Ammon's horn (tissue), 1 donor: ENCODE measurements at places on chromosomes 3 and 15.

GRCh38 chr3:189393598-189393997 lies 221.8 kb downstream of the TPRG1 start:
- DNase-seq: no peak

- DNase-seq: peak; percentile 61
These were observed 170.2 kb upstream of the IL12A start for GRCh38 chr3:159818399-159818798.

DNA sequence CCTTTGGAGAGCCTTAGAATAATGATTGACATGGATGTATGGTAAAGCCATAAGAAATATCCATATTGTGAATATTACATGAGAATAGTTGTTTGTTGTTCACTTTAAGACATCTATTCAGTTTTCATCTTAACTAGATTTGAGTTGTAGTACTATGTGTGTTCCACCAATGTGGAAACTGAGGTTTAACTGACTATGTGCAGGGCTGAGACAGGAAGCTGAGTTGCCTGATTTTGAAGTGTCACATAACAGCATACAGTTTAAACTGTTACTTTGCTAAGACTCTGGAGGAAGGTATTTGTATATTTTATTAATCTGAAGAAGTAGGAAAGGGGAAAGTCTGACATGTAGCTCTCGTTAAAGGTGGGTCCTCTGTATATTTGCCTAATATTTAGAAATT lies 2.1 kb downstream of the ECT2 start:
- DNase-seq: no peak

DNA sequence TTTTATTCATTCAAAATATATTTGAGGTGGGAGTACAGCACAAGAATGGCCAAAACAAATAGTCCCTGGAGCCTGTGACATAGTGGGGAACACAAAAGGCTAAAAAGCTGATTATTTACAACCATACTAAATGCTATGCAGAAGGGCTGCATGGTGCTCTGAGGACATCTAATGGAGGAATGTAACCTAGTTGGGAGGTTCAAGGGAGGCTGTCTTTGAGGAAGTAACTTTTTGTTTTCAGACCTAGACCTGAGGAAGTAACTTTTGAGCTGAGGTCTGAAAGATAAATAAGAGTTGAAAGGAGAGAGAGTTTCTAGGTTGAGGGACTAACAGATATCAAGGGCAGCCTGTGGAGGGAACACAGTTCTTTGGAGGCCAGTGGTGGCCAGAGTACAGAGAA lies 34.8 kb upstream of the RASA2 start:
- DNase-seq: peak; percentile 78

GRCh38 chr3:152454076-152454875 lies 185.5 kb downstream of the MBNL1 start:
- DNase-seq: no peak

GRCh38 chr3:156741935-156742334 lies 67.5 kb downstream of the TIPARP start:
- DNase-seq: no peak

DNA sequence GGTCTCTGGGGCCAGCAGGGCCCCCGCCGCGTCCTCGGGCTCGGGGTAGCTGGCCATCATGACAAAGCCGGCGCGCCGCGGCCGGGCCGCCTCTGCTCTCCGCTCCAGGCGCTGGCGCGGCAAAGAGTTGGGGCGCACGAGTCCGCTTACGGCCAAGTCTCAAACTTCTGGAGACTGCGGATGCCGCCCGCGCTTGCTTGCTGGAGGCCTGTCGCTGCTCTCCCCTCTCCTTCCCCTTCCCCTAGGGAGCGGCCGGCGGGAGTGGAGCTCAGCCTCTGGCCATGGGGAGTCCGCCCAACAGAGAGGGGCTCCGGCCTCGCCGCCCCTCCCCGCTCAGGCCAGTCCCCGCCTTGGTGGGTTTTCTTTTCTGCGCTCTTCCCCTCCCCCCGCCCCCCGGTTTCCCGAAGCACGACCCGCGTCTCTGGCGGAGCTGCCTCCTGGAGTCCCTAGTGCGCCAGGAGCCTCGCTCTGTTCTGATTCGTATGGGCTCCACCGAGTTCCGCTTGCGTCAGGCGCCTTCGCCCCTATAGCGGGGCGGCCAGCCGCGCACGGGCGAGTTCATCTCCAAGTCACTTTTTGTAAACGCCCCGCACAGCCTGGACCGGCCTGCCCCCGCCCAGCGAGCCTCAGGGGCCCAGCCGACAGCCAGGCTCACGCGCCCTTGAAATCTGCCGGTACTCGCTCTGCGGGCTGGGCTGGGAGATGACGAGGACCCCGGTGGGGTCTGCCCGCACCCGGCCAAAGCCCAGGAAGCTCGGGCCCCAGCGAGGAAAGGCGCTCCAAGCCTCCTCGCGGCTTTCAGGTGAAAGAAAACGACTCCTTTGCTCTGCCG lies at the start of the genes FOXL2 and FOXL2NB:
FOXL2 (minus strand) TSS at position 475 of the 832 bp plus-strand sequence; CDS start at position 60, 415 bp downstream.
FOXL2NB (plus strand) TSS at position 555 of the 832 bp plus-strand sequence; CDS start at position 703, 148 bp downstream.
- DNase-seq: no peak

DNA sequence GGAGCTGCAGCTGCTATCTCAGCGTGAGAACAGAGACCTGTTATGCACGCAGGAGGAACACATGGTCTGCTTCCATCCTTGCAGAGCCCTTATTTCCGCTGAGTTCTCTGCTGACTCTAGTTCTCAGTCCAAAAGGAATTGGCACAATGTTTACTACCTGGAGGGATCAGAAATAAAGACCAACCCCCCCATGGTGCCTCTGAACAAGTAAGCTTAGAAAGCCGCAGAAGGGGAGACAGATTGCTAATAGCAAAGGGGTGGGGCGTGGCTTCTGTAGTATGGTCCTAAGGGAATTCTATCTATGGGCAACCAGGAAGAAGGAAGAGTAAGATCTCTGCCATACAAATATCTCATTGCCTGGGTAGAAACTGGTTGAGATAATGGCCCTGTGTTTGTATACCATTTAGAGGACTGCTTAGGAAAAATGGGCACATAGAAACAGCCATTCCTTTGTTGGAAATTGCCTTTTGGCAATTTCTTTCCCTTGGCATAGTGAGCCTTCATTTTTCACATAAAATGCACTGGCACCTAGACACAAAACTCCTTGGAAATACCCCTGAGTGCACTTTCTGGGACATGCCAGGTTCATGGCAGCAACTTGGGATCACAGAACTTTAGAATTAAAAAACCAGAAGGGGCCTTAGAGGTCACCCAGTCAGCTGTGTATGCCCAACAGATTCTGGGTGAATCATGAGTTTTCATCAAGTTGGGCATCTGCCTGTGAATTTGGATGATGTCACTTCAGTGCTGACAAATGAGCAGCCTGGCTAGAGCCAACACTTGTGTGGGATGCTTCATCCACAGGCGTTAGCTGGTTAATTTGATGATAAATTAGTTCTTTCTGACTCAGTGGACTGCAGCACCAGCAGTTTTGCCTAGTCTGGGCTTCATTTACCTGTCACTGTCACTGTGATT lies 57.4 kb upstream of the STXBP5L start:
- DNase-seq: peak; percentile 28

- no peak for DNase-seq
These were observed 100.7 kb downstream of the RBMS3 start for GRCh38 chr3:29381595-29381994.

- no peak for DNase-seq
These were observed 95.8 kb downstream of the P3H2 start for GRCh38 chr3:190024912-190025311.

- DNase-seq: no peak
These were observed 827.5 kb upstream of the DPPA4 start for GRCh38 chr3:110164632-110165369.

- no peak for DNase-seq
These were observed 175.8 kb downstream of the EPHB1 start for GRCh38 chr3:134970895-134971294.

DNA sequence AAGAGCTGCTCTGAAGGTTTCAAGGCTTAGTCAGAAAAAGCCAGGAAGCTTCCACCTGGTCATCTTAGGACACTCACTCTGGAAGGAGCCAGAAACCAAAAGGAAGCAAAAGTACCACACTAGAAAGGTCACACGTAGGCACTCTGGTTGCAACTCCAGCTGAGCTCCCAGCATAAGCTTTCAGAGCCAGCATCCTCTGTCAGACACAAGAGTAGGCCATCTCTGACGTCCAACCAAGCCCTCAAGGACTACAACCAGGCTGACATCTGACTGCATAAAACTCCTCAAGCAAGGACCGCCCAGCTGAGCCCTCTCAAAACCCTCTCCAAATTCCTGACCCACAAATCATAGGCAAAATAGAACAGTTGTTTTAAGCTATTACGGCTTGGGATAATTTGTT lies 12.8 kb downstream of the SH3BP5 start:
- no peak for DNase-seq
